Muscle of arm (tissue), 14 donors: ENCODE measurements at places on chromosomes 2 and 18.

DNA sequence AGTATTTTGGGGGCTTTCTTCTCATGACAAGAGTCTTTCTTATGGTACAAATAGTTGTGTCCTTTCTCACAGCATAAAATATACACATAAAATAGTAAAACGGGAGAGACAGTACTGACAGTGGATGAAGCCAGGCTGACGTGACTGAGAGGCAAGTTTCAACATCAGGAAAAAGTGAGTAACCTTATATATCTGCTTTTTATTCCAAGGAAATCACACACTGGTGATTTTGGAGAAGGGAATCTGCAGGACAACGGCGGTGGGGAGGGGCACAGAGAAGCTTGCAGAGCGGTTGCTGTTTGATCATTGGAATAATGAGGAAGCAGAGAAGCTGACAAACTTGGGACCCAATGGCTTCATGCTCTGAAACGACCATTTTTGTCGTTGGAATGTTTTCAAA, 130.6 kb upstream of the ZNF236 start:
- peak; percentile 23 for DNase-seq

- DNase-seq, result no peak
These were observed 43.7 kb upstream of the APCDD1 start for GRCh38 chr18:10410472-10411308.

GRCh38 chr2:234133004-234133403, 82.5 kb downstream of the SPP2 start:
- DNase-seq, result no peak

DNA sequence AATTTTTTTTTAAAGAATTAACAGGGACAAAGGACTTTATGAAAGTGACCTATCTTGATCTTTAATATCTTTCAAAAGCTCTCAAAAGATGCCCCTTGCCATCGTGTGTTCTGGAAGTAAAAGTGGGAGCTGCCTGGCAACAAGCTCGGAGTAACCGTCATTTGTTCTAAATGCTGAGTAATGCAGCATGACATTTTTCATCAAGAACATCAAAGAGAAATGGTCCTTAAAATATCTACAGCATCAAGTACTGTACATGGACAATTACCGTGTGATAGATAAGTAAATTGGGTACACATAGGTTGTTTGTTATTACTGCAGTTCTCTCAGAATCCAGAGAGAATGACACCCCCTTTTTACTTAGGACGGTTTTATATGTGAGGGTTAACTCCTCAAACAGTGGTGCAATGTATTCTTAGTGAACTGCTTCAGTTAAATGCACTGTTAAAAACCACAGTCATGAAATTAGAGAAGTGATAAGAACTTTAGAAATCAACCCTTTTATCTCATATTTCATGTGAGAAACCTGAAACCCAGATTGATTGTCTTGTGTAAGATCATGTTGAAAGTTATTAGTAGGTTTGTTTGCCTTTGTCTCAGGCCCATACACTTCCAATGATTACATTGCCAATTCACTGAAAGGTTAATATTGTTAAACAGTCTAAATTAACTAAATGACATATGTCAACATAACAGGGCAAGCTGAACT, 90.6 kb upstream of the HNMT start:
- DNase-seq, result no peak

- no peak for DNase-seq
These were observed 68.7 kb downstream of the FSIP2 start for GRCh38 chr2:185807351-185807750.

DNA sequence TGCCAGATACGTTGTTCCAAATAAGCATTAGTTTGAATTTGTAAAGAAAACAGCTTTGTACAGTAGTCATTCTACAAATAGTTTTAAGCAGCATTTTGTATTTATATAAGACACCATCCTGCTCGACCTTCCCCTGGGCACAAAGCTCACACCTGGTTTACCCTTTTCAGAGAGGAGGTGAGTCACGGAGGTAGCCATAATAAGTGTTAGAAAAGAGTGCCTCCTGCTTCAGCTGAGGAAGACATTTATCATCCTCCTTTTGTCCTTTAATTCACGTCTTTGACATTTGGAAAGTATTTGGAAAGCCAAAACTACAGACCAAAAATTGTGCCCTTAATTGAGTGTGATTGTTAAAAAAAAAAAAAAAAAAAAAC, 6.8 kb downstream of the RAB12 start:
- DNase-seq, result no peak

DNA sequence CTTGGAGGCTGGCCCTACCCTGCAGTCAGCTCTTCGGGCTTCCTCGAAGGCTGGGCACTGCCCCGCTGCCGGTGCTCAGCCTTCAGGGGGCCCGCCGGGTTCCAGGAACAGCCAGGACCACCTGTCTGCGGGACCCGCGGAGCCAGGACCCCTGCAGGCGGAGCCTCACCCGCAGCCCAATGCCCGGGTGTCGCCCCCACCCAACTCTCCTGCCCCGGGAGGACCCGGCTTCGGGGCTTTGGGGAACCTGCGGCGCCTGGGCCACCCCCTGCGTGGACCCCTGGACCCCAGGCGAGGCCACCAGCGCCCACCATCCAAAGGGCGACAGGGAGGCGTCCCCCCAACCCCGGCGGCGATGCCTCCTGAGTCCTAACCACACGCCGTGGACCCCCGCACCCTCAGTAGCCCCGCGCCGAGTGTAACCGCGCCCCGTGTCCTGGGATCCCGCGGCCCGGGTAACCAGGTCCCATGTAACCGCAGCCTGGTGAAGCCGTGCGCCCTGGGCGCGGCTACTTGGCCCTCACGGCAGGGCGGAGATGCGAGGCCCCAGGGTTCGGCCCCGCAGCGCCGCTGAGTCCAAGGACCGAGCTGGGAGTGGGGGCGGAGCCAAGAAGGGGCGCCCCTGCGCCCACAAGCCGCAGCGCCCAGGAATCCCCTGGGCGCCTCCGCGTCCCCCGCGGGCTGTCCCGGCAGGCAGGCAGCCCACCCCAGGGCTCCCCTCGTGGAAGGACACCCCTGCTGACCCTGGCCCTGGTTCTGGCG, 11.0 kb upstream of the UBE2F start:
- DNase-seq, result no peak

- no peak for DNase-seq
These were observed 1.7 kb upstream of the HS6ST1 start for GRCh38 chr2:128320192-128320905.

DNA sequence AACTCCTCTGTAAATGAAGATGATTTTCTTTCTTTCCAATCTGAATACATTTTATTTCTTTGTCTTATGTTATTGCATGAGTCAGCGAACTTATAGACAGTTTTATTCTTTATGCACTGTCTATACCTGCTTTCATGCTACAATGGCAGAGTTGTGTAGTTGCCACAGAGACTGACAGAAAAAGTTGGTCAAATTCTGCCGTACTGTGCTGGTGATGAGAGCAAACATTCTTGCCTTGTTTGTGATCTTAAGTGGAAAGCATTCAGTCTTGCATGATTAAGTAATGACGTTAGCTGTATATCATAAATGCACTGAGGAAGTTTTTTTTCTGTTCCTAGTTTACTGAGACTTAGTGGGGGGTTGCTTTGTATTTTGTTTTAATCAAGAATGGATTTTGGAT, 32.9 kb downstream of the ZC3H15 start:
- DNase-seq, result no peak

DNA sequence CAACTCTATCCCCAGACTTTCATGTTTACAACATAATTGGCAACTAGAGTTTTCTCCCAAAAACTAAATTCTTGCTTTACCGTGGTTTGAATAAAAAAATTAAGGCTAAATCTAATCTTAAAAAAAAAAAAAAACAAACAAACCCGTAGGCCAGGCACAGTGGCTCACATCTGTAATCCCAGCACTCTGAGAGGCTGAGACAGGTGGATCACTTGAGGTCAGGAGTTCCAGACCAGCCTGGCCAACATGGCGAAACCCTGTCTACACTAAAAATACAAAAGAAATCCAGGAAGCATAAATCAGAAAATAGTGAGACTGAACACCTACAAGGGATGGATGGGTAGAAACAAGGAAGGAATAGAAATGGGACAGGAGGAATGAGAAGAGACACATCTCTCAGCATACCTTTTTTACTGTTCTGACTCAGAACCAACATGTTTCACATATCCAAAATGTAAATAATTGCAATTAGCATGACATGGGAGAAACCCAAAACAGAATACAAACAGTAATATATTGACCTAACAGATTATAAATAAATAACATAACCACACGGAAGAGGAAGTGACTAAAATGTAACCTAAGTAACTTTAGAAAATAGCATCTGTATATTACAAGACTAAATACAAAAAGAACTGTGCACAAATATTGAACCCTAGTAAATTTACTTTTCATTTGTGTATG, 17.5 kb downstream of the MGAT4A start:
- DNase-seq, result no peak

- no peak for DNase-seq
These were observed 99.3 kb downstream of the BIN1 start for GRCh38 chr2:127007652-127008051.

- DNase-seq, result no peak
These were observed 17.2 kb downstream of the CNDP2 start for GRCh38 chr18:74513149-74513882.

DNA sequence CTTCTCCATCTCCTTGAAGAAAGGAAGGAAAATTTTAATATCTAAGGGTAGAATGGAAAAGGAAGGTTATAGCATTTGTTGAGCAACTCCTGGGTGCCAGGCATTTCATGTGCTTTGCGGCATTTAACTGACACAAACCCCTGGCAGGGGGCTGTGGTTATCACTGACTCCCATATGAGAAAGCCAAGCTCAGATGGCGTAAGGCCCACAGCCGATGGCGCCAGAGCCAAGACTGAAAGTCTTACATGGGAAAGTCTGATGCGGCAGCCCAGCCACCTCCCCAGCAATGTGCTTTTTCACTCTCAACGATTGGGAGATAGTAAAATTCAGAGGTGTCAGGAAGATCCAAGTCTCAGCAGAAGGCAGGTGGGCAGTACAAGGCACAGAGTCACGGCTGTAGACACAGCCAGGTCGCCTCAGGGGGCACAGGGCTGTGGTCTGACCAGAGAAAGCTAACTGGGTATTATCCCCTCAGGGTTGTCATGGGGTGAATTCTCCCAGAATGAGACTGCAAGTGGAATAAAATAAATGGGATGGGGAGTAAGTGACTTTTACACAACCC, 324.2 kb upstream of the NCKAP5 start:
- DNase-seq, result no peak

DNA sequence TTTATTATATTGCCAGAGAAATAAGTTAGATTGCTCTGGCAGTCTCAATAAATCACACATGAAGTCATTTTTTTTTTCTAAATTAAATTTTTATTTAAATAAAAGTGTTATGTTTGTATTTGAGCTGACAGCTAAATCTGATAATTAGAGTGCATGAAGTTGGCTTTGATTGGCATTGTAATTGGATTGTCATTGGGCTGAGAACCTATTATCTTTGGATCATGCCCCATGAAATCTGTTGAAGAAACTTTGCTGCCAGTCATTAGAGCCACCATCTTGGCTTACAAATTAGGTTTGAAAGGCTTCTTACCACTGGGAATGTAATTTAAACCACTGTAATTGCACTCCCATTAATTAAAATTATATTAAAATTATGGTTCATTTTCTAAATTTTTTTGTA, 507.9 kb upstream of the FANCL start:
- DNase-seq, result no peak

- DNase-seq, result no peak
These were observed 1165.7 kb upstream of the GYPC start for GRCh38 chr2:125490308-125490707.

DNA sequence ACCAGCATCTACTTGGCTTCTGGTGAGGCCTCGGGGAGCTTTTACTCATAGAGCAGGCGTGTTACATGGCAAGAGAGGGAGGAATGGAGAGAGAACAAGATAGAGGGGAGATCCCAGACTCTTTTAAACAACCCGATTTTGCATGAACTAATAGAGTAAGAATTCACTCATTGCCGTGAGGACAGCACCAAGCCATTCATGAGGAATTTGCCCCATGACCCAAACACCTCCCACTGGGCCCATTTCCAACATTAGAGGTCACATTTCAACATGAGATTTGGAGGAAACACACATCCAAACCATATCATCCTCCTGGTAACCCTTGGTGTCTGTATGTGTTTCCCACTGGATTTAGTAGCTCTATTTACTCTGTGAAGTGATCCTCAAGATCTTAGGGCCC, 249.9 kb upstream of the SP5 start:
- no peak for DNase-seq

- no peak for DNase-seq
These were observed 119.2 kb upstream of the FHL2 start for GRCh38 chr2:105517814-105518705.

- DNase-seq, result peak; percentile 80
These were observed 236.4 kb downstream of the PIEZO2 start for GRCh38 chr18:10912790-10913545.

DNA sequence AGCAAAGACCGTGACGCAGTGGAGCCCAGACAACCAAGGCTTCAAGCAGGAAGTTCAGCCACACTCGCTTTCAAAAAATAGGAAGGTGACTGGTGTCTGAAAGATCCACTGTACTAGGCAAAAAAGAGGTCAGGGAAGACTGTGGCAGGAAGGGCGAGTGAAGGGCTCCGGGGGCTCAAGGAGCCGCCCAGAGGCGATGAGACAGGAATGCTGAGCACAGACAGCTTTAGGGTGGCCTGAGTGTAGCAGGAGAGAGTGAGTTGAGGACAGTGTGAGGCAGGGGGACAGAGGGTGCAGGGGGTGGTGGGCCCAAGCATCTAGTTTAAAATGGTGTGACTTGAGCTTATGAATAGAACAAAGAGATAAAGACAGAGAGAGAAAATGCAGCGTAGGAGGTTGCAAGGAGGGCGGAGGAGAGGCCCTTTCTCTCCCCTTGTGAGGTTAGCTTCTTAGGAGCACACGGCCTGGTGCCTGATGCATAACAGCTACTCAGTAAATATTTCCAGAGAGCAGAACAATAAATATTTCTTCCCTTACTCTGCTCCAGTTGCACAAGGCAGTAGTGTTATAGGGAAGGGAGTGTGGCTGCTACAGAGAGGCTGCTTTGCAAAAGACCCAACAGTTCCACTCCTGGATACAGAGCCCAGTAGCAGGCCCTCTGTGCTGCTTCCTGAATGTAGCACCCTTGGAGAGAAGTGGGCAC, 789.7 kb upstream of the RAB6C start:
- DNase-seq, result no peak

DNA sequence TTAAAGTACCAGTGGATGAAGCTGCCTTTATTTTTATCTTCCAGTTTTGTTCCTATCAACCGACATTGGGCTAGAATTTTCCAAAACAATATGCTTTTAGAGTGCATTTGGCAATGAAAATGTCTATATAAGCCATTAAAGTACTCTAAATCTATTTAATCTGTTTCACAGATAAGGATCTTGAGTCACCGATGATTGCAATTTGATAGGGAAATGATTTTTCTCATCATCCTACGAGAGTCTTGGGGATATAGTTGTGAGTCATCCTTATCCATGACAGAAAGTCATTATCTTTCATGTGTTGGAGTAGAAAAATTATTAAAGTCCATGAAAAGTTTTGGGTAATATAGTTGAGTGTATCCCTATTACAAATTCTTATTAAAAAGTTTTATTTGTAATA, 26.1 kb downstream of the SLC39A10 start:
- no peak for DNase-seq
